ENCODE measurements at places on chromosomes 2 and 18.

- no peak for DNase-seq
Measured at GRCh38 chr2:51782921-51783765, 751.2 kb upstream of the NRXN1 start.

- no peak for DNase-seq
Measured at GRCh38 chr2:16680304-16680703, 14.7 kb upstream of the CYRIA start.

DNA sequence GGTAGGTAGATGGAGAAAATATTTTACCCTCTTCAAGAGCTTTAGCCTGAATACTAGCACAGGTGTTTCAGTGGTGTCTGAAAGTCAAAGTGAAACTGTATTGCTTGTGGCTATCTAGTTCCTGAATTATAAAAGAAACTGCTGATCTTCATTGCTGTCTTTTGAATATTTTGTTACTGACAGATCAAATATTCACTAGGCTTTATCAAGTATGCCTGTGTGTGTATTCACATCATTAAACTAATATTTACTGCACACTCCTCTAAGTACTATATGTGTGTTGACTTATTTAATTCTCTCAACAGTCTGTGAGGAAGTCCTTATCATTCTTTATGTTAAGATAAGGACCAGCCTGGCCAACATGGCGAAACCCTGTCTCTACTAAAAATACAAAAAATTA lies 139.6 kb downstream of the SOCS6 start:
- no peak for DNase-seq

- DNase-seq, result no peak
Measured at GRCh38 chr18:10579079-10579867, 53.4 kb downstream of the NAPG start.

DNA sequence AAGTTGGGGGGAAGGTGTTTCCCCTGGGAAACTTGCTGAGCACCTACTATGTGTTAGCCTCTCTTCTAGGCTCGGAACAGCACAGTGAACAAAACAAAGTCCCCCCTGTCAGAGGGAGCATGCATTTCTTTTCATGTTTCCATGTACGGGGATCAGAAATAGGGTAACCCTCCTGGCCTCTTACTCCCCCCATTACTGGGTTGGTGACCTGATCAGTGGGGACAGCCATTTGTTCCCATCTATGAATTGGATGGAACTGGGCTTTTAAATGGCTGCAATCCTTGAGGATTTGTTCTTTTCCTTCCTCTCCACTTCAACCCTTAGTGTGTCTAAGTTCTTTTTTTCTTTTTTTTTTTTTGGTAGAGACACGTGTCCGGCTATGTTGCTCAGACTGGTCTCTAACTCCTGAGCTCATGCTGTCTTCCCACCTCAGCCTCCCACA lies 13.7 kb downstream of the NCL start:
- DNase-seq, result no peak

DNA sequence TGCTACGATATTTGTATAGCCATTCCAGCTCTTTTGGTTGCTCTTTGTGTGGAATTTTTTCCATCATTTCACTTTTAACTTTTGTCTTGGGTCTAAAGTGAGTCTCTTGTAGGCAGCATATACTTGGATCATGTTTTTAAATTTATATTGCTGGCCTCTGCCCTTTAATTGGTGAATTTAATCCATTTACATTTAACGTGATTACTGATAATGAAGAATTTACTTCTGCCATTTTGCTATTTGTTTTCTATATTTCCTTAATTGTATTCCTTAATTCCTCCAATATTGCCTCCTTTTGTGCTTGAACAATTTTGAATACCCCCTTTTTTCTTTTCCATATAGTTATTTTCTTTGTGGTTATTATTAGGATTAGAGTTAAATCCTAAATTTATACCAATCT lies 21.0 kb upstream of the ADNP2 start:
- no peak for DNase-seq

GRCh38 chr2:157386247-157386646 lies 57.6 kb downstream of the CYTIP start:
- DNase-seq, result no peak

- no peak for DNase-seq
Measured at GRCh38 chr2:7419186-7419585, 502.0 kb downstream of the RNF144A start.

DNA sequence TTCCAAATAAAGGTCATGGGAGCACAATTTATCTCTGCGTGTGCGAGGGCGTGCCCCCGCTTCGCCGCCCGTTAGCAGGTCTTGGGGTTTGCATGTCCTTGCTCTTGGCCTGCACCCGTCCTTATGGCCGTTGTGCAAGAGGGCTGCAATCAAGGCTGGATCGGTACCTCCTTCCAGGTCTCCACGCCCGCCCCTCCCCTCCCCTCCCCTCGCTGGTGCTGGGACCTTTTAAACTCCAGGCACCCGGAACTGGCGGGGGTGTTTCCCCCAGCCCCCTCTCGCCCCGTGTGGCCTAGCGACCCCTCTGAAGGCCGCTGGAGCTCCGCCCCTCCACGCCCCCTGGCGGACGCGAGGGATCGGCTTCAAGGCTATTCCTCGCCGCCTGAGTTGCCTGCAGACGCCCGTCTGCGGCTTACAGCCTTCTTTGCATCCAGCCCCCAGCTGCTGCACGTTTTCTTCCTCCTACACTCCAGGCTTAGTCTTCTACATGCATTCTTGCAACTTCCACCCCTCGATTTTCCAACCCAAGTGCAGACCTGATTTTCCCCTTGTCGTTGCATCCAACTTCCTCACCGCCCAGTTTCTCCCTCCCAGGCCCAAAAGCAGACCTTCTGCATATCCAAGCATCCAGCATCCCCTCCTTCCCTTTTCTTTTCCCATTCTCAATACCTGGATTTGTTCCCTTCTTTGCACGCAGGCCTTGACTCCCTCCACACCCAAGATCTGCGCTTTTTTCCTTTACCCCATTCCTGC lies 577 bp downstream of the IDH1 start:
- peak; percentile 53 for DNase-seq

- no peak for DNase-seq
Measured at GRCh38 chr2:37982147-37982582, 57.1 kb downstream of the RMDN2 start.

DNA sequence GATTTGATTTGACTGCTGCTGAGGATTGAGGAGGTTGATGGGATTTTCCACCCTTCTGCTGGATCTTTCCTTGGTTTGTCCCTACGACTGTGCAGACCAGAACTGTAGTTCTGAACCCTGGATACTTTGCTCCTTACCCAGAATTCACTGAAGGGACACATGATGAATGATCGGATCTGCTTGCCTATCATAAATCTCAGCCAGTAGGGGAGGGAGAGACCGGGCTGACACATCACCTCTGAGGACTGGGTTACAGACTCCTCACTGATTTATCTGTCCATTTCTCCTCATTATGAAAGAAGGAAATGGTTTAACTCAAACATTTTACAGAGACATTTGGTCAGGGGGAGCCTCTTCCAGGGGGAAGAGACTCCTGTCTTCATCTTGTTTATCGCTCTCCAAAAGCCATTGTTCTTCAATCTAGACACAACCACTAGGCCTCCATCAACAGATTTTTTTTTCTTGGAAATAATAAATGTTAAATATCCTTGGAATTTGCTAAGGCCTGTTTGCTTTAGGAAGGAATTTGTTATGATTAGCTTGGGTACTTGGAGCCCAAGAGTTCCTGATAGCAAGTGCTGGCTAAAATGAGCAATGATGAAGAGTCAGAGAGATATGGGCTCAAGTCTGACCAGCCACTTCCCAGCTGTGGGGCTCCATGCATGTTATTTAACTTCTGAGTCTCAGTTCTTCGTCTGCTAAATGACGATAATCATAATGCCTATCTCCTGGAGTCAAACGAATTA lies 925.5 kb downstream of the SLC4A3 start:
- DNase-seq, result no peak

- no peak for DNase-seq
Measured at GRCh38 chr18:70469916-70470315, 181.1 kb downstream of the SOCS6 start.

- no peak for DNase-seq
Measured at GRCh38 chr2:239444626-239445577, 44.1 kb upstream of the HDAC4 start.

- DNase-seq, result no peak
Measured at GRCh38 chr2:224517963-224518362, 67.2 kb downstream of the CUL3 start.
